Cardiac septum (tissue), 1 donor: ENCODE measurements at places on chromosomes 4 and X. TPM values are rescaled to one million over a fixed set of nuclear protein-coding genes. Genes with fewer than 3 reads are reported as not detected.

GRCh38 chr4:1458581-1458980 is 52.3 kb upstream of the NKX1-1 start:
- no peak for DNase-seq

Gene ZNF185
- total RNA-seq = 1.4 TPM

DNA sequence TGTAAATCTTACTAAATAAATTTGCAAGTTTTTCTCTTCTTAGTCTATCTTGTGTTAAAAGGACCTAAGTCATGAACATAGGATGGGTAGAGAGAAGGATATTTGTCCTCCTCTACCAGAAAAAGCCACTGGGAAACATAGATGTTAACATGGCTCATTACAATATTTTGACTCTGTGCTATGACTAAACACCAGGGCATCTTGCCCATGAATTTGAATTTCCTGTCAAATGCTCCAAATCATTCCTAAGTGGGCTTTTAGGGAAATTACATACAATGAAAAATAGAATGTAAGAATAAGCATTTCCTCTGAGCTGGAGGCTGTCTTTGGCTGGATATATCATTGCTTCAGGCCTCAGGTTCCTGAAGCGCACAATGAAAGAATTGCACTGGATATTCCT is 39.1 kb downstream of the ANOS1 start:
- DNase-seq = no peak

Gene DNAAF6
- not detected for total RNA-seq

GRCh38 chrX:125198546-125198945 is 121.1 kb upstream of the TEX13C start:
- DNase-seq = no peak

GRCh38 chr4:23169608-23170311 is 477.0 kb downstream of the GBA3 start:
- DNase-seq = no peak

- no peak for DNase-seq
These were observed 88.3 kb downstream of the EVC2 start for GRCh38 chr4:5619913-5620625.

Gene TBC1D25
- 16.5 TPM for total RNA-seq

DNA sequence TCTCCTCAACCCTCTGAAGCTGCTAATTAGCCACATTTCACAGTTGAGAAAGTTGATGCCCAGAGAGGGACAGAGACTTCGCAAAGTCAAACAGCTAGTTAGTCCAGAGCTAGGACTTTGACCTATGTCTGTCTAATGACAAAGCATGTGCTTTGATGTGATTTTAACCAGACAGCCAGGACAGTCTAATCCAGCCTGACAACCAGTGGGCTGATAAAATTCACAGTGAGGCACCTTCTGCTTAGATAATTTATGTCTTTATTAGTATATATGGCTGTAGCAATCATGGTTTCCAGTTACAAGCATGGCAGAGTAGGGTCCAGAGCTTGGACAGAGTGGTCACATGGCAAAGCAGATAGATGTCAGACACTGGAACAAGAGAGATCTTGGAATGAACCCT is 133.6 kb upstream of the C1QTNF7 start:
- DNase-seq = no peak

DNA sequence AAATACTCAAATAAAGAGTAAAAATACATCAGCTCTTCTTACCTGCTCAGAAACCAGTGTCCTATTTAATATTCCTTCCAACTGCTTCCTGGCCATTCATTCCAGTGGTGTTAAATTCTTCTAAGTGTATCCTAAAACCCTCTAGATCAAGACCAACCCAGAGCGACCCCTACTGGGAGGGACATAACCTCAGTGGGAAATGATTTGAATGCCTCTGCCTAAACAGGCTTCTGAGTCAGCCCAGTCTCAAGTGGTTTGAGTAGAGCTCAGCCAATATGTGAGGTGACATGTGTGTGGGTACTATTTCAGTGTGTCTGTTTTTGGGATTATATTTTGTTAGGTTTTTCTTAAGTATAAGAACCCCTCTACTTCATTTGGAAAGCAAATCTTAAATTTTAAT is 133.6 kb upstream of the ARHGEF9 start:
- no peak for DNase-seq

DNA sequence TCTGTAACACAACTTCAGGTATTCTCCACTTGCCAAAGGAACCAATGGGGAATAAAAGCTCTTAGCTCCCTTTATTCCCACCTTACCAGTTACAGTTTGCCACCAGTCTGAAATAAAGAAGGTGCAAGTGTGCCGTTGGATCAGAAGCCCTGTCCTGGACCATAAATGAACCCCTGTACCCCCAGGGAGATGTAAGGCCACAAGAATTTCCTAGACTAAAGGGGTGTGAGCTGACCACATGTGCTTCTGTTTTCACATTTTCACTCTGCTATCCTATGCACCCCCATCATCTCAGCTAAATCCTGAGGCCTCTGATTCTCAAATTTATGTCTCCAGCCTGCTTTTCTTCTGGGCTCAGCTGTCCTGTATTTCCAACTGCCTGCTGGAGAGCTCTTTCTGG is 221.2 kb downstream of the SPRY1 start:
- DNase-seq = no peak

DNA sequence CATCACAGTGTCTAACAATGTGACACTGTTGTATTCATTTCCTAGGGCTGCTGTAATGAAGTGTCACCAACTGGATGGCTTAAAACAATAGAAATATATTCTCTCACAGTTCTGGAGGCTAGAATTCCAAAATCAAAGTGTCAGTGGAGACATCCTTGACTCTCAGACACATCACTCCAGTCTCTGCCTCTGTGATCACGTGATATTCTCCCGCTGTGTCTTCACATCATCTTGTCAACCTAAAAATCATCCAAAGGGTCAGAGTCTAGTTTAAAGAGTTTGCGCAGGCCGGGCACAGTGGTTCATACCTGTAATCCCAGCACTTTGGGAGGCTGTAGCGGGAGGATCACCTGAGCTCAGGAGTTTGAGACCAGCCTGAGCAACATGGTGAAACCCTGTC is 36.6 kb upstream of the HPSE start:
- no peak for DNase-seq

Gene ADH5
- 132 TPM for total RNA-seq

GRCh38 chr4:24794916-24795665 is at the start of gene SOD3:
Gene SOD3 (plus strand): TSS chr4:24795573. CDS start chr4:24799522, 3,949 bp downstream.
- DNase-seq = peak; percentile 90

DNA sequence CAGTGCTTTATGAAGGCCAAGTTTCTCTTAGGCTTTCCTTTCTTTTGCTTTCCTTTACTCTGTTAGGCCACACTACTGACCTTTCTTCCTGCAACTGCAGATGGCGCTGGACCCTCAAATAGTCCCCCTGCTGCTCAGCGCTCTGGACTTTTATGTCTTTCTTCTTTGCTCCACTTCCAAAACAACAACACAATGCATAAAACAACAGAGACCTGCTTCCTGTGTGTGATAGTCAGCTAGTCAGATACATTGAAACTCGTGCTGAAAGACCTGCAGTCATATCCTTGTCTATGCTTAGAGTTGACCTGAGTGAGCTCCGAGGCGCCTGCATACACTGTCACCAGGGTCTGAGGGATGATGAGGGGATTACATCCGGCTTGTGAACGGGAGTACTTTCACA is 108.9 kb upstream of the TEX13D start:
- no peak for DNase-seq

DNA sequence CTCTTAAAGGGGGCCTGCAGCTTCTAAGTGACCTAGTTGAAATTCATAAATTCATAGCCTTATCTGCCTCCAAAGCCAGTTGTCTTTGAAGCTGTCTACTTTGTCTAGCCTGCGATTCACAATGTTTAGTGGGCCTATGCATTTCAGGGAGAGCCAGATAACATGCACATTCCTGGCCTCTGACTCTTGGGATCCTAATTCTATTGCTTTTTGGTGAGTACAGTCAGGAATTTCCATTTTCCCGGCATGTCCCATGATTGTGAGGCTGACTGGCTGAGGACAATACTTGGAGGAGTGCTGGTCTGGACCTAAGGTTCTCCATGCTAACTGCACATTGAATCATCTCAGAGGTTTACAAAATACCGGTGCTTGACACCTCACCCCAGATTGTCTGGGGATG is 155.0 kb downstream of the MSL3 start:
- no peak for DNase-seq

Gene AWAT2
- not detected for total RNA-seq

Gene PNMA5
- not detected for total RNA-seq

DNA sequence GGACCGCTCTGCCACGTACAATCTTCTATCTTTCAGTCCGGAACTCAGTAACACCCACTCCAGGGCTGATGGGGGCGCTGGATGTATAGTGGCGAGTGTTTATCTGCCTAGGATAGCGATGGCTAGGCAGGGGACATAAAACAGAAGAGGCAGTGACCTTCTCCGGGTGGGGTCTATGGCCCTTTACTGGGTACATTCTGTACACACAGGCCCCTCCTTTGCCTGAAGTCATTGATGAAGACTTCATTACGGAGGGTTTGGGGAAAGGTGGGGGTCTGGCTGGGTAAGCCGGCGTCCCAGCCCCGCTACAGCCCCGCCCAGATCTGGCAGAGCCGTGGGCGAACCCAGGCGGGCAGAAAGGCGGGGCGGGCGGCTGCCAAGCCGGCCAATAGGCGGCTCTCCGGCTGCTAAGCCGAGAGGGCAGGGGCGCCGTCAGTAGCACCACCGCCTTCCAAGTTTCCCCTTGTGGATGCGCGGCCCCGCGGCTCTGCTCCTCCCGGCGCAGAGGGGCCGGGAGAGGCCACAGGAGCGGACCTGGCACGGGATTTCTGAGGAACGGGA is at the start of gene CHST7:
Gene CHST7 (plus strand): TSS at position 435 of the 561 bp plus-strand sequence. CDS start 167 bp downstream, outside the sequence.
- peak; percentile 79 for DNase-seq

- DNase-seq = no peak
These were observed 19.6 kb downstream of the CYP2U1 start for GRCh38 chr4:107950746-107951540.

DNA sequence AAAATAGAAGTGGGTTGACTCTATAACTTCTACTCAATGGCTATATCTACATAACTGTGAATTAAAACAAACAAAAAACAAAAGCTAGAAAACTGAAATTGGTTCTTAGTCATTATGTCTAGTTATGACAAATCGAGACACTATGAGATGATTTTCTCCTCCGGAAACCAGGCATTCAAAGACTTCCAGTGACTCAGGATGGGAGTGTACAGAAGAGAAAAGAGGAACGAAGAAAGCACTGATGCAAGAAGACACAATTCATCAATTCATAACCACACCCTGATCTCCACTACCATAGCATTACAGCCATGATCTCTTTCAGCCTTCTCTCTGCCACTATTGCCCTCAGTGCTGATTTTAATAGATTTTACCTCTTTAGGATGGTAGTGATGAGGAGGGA is 253.6 kb downstream of the CBLL2 start:
- no peak for DNase-seq

- no peak for DNase-seq
These were observed 230.8 kb downstream of the PCDH10 start for GRCh38 chr4:133379681-133380438.

- no peak for DNase-seq
These were observed 4.8 kb downstream of the ADD1 start for GRCh38 chr4:2848449-2848848.

Gene ZBED1
- total RNA-seq = 45.1 TPM

Gene SMIM10
- total RNA-seq = 4.9 TPM

DNA sequence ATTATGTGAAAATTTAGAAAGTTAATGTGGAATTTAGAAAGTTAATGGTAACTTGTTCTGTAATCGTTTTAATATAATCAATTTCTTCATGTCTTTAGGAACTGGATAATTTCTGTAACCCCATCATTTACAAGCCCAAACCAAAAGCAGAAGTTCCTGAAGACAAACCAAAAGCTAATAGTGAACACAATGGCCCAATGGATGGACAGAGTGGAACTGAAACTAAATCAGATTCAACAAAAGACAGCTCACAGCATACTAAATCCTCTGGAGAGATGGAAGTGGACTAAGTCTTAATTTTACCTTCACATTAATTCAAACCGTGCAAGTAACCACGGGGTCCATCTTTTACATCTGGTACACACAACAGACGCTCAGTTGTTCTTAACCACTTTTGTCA is 48.1 kb upstream of the PLK4 start:
- no peak for DNase-seq

GRCh38 chr4:116020141-116020722 is 906.8 kb upstream of the NDST4 start:
- no peak for DNase-seq

DNA sequence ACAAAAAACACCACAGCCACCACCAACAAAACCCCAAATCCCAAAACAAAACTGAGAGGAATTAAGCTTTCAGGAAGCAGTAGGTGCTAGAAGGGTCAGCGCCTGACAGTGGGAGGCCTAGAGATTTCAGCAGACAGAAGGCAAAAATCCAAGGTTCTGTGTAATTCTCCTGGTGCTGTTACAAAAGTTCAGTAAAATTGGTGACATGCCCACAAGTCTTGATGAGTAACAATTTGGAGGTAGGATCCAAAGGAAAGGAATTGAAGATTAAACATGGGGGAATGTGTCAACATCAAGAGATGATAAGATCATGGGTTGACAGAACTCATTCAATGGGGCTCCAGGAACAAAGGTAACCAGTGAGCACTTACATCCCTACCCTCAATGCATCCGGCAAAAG is 653.8 kb upstream of the CPEB2 start:
- DNase-seq = no peak

- DNase-seq = no peak
These were observed 125.3 kb downstream of the UBE2K start for GRCh38 chr4:39823191-39823590.

Gene SMIM43
- total RNA-seq = 0.27 TPM

- no peak for DNase-seq
These were observed 40.0 kb downstream of the ZFYVE28 start for GRCh38 chr4:2378401-2378800.

GRCh38 chr4:99965674-99966350 is 15.7 kb upstream of the H2AZ1 start:
- no peak for DNase-seq

Gene HEPH
- total RNA-seq = 47.7 TPM

DNA sequence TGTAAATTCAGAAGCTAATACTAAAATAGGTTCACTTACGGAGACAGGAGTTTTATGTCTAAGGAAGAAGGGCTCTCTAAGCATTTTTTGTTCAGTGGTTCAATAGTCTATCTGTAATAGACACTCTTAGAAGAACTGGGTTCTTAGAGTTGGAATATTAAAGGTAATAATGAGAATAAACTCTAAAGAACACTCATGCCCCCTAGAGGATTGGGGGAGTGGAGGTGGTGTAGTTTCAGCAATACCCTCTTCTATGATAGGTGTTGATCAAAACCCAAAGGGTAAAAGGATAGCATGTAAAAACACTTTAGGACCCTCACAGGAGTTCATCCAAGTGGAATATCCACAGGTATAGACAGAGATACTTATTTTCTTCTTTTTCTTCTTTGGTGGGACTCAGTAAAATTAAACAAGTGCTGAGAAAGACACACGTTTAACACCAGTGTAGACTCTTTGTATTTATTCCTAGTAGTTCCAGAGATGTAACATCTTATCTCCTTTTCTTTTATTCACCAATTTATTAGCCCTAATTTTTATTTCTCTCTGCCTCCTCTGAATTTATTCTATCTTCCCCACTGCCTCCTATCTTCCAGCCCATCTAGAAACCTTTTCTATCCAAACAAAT is 25.7 kb upstream of the MND1 start:
- no peak for DNase-seq
